ENCODE measurements at places on chromosomes 6 and 20.
A peak's percentile ranks its signal among the peaks of the same experiment; 100 is the strongest.

DNA sequence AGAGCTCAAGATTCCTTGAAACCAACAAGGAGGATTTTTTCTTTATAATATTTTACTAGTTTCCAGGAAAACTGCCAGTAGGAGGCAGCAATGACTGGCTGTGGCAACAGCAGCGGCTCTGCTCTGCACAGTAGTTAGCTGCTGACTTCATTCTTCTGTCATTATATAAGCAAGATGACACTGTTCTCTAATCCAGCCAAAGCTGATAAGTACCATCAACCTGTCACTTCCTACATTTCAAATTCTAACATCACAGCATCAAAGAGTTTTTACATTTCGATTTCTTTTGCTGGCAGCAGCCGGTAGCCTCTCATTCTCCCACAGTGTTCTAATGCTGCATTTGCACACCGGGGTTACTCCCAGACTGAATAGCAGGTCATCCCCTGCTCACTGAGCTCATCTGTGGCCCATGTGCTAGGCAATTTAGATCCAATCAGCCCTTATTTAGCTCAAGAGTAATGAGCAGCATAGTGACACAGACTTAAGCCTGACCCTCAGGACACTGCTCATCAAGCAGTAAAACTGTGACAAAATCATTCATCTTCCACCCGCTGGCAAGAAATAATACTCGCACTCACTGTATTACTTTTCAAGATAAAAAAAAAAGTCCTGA is 67.8 kb downstream of the MMS22L start:
- no peak for DNase-seq

- DNase-seq, result peak; percentile 68
These were observed 200.0 kb upstream of the PMEPA1 start for GRCh38 chr20:57909763-57910331.

DNA sequence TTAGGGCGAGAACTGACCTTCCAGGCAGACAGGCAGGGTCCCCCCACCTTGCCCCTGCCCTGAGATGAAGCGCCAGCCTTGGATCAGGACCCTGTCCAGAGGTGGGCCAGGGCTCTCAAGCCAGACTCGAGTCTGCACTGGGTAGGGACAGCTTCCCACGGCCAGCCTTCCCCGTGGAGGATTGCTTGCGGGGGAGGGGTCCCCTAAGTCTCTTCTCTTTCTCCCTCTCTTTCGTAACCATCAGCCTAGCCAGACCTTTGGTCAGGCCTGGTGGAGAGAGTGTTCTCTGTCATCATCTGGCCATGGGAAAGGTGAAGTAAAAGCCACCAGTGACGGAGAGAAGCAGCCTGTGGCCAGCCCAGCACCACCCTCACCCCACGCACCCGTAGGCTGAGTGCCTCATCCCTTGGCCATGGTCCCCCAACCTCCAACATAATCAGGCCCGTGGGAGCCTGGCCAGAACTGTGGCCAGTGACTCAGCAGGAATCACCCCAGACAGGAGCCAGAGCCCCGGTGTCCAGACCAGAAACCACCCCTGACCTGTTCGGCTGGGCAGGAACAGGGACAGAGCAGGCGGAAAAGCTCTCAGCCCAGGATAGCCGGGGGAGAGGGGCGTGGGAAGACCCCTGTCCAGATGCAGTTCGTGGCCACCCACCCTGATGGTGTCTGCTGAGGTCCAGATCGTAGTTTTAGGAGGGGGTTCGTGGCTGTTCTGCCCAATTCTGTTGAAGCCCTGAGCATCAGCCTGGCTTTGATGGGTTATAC is 47.1 kb downstream of the SNAI1 start:
- DNase-seq, result peak; percentile 90

DNA sequence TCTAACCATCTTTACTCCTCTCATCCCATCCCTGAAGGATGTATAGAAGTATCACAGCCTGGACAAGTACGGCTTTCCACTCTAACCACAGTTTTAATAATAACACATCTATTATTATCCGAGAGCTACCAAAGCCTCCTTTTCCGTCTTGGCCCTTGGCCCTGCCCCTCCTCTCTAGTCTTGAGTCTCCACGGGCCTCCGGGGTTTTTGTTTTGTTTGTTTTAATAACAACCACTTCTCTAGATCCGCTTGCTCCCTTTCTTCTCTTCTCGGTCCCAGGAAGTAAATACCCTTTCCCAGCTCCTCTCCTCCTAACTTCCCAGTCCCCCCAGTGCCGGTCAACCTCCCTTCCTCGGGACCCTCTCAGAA is 661 bp downstream of the LCA5 start:
- DNase-seq, result no peak

DNA sequence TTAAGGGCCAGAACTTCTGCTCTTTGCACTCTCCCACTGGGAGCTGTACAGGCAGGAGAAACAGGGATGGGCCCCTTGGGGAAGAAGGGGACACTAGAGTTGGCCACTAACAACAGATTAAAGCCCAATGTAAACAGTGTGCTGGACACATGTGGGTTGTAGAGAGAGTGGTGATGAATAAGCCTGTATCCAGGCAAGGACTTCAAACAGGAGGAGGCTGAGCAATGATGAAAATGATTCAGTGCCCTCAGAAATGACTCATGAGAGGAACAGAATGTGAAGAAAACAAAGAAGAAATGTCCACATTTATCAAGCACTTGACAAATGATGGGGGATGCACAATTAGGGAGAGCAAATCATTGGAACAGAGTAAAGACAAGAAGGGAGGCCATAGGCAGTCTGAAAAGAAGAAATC is 242.3 kb downstream of the TBX18 start:
- DNase-seq, result no peak

GRCh38 chr20:63433351-63433750 is 39.1 kb downstream of the KCNQ2 start:
- peak; percentile 84 for DNase-seq

- DNase-seq, result peak; percentile 56
These were observed 10.5 kb downstream of the NPEPL1 start for GRCh38 chr20:58702859-58703648.

GRCh38 chr6:4103929-4104328 is 25.0 kb upstream of the FAM217A start:
- DNase-seq, result no peak

DNA sequence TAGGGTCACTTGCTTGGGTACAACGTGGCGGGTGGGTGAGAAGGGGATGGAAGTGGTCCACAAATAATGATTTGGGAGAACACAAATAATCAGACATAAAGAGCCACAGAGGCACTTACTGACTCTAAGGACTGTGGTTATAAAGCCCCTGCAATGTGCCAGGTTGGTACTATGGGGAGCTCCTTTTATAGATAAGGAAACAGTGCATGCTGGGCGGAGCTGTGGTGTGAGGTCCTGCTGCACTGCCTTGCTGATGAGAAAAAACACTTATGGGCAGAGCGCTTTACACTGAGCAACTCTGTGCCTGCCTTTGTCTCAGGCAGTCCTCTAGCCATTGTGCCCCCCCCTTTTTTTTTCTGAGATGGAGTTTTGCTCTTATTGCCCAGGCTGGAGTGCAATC is 29.1 kb upstream of the SCRT2 start:
- DNase-seq, result no peak

- peak; percentile 91 for DNase-seq
These were observed 168.4 kb downstream of the DOK5 start for GRCh38 chr20:54643761-54644160.

DNA sequence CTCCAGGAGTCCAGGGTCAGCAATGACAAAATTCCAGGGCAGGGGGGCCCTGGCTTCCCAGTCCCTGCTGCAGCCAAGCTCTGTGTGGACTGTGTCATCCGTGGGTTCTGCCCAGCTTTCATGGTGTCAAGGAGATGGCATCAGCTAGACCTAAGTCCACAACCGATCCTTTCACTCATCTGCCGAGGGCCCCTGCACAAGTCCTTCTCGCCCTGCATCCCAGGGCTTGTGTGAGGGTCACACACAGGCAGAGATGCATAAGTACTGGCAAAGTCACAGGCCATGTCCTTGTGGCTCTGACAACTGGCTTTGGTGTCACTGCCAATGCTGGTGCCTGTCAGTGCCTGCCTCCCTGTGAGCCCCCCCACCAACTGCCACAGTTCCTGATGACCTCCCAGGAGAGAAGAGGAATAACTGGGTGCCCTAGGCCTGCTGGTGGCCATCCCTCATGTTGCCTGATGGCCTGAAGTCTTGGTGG is 181.4 kb upstream of the CST7 start:
- no peak for DNase-seq

DNA sequence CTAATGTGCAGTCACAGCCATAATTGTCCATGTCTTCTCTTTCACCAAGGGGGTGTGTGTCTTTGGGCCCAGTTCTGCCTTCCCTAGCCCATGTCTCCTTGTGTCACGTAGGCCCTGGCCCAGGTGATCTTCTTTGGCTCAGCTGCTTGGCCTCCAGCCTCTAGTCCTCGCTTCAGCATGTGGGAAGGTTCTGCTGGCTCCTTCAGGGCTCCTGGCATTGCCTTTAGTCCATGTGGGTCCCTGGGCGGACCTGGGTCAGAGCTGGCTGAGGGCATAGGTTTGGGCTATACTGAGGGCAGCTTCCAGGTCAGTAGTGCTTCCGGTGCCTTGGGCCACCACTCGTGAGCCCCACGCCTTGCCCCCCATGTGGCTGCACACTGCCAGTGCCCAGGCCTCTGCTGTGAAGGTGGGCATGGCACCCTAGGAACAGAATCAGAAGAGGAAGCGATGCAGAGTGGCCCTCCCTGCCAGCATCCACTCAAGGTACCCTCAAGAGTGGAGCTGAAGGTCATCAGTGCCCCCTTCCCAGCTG is 12.8 kb downstream of the AARS2 start:
- no peak for DNase-seq

GRCh38 chr6:128029826-128030225 is 129.0 kb upstream of the THEMIS start:
- no peak for DNase-seq

DNA sequence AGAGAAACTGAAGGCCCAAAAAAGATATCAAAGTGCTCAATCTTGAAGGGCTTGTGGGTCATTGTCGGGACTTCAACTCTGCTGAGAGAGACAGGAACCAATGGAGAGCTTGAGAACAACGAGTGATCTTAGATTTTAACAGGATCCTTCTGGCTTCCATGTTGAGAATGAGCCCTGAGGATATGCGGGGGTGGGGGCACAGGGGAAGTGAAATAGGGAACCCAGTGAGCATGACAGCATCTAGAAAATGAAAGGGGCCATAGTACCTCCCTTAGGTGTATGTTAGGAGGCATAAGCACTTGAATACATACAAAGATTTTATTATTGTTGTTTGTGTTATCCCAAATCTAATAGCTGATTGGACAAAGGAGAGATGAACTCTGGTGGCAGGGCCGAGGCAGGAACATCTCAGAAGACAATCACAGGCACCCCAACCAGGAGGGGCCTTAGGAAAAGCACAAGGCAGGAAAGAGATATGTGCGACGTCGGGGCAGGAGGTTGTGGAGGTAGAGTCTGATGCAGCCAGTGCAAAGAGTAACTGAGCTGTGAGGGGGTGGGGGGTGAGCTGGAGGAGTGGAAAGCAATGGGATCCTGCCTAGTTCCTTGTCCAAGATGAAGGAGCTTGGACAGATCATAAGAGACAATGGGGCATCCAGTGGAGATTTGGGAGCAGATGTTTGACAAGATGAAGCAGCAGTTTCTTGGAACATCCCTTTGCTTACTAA is 10.4 kb downstream of the TGM6 start:
- no peak for DNase-seq

DNA sequence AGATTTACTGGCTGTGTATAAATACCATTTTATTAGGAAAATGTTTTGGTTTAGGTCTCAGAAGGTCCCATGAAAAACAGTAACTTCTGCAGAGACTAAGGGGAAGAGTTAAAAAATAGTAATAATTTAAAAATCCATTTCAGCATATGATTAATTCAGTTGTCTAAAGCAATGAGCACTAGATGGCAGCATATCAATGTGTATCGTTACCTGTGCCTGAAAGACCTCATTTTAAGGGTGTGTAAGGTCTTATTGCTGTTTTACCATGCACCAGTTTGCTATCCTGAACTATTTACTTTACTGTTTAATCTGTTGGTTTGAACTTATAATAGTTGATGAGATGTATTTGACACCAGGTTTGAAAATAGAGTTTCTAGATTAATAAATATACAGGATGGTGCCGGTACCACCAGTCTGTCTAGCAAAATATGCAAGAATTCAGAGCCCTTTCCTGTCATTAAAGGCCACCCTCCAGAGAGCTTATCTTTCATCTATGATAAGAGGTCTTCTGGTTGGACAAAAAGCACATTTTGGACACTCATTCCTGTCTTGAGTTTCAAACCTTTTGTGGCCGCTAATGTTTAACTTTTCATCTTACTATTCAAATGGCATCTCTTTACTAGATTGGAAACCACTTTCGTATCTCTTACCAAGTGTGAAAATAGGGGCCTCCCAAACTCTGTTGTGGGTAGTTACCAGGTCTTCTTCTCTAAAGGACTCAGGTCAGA is 8.9 kb upstream of the AHI1 start:
- no peak for DNase-seq

DNA sequence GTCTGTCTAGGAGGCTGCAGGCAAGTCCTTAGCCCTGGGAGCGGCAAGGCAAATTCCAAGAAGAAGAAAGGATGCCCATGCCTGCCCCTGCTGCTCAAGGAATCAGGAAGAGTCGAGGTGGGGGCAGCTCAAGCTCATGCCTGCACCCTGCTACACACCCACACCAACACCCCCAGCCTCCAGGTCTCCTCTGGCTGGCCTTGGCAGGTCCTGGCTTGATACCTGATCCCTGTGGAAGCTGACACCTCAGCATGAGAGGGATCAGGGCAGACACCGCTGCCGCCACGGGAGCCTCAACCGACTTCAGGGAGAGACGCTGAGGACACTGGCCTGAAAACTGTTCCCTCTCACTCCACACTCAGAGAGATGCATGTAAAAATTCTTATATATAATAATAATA is 35.5 kb upstream of the MAFB start:
- peak; percentile 78 for DNase-seq

Data from RWPE2 (cell line).